Ascending aorta (tissue), 2 donors: ENCODE measurements at places on chromosomes 4 and X.

DNA sequence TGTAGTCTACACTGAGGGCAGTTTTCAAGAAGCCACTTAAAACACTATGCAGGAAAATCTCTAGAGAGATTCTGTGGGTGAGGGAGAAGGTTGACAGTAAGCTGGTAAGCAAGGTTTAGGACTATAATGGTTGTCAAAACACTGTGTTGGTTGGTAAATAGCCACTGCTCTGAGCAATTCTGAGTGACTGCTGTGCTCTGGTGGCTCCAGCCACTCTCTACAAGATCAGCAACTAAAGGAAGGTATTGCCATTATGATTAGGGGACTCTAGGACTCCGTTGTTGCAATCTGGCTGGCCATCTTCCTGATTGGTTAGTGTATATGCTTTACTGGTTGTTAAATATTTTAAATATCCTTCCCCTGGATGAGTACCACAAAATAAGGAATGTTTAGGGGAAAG is 5.5 kb upstream of the FAM47E start:
- DNase-seq = no peak

DNA sequence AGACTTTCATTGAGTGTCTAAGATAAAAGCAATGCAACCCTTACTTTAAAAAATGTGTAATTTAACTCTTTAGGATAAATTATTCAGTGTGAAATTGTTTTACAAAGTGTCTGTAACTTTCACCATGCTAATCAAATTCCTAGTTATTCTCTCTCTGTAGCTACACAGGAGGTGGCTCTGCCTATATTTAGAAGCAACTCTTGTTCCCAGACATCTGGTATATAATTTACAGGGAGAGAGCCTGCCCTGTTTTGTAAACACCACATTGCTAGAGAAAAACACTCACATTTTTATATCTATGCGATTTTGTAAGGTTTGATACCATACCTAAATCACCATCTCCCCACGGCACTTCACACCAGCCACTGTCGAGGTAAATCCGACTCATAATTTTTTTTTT is 35.5 kb upstream of the SPATA4 start:
- DNase-seq = no peak

- DNase-seq = no peak
These were observed 8.4 kb downstream of the BTK start for GRCh38 chrX:101377547-101377946.

DNA sequence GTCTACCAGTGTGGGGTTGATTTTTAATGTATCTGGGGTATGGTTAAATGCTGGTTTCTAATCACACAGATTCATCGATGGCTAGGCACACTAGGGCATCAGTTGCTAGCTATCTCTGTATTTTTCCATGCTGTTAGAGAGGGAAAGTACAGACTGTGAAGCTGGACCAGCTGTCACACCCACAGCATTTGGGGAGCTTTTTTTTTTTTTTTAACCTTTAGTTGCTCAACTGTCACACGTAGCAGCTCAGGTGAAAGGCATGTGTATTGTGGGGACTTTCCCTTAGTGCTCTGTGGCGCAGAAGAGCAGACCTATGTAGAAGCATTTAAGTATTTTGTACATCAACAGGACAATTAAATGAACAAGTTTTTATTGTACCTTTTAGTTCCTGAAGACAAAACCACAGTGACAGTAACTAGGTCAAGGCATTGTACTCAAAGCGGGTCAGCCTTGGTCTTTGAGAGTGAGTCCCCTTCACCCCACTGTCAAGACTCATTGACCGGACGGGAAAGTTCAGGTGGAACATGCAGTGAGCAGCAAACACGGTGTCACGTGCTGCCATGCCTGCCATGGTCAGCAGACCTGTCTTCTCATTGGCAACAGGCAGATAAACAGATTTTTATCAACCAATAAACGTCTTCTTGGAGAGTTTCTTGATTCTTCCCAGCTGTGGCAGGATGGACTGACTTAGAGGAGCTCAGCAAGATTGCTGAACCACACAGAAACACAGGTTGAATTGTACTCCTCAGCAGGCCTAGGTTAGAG is 65.3 kb downstream of the CASP3 start:
- no peak for DNase-seq

DNA sequence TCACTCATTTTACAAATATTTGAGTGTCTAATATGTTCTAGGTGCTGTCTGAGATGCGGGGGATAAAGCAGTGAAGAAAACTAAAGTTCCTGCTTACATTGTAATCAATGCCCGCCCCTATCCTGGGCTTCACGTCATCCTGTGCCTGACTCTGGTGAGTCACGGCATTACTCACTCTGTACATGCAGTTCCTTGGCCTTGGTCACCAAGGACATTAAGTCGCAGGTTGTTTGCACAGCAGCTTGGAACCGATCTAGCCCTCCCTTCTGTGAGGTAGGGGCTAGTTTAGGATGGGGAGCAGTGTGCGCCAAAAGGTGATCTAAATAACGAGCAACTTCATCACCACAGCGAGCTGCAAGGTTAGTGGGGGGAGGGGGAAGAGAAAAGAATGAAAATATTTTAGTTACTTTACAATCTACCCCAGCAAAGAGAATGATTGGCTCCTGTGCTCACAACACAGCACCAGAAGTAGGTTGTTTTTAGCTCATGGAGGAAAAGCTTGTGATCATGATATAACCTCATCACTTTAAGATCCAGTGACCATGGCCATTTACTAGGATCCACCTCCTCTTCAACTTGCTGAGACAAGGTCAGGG is 48.0 kb upstream of the HDAC8 start:
- DNase-seq = peak; percentile 42

DNA sequence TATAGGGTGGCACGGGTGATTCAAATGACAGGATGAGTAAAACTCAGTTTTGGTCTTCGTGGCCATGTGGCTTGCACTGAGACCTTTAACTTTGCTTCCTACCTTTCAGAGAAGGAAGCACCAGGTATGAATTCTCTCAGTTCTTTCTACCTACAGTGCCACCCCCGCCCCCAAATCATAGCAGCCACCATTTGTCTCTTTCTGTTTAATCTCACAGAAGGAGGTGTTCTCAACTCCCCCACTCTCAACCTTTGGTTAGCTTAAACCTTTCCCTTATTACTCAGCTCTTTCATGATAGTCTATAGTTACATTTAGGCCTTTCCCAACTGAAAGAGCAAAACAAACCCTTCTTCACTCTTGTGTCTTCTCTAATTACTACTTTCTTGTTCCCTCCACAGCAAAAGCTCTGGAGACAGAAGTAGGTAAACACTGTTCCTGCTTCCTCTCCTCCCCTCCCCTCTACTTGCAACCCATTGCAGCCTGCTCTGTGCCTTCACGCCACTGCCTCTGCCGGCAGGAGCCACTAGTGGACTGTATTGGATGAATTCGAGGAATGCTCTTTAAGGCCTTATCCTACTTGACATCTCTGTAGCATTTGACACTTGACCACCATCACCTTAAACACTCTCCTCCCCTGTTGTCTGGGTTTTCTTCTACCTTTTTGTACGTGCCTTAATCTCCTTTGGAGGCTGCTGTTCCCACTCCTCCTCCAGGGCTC is 123.7 kb downstream of the AFF1 start:
- no peak for DNase-seq

GRCh38 chrX:154096140-154097002 is 1.1 kb downstream of the MECP2 start:
- DNase-seq = no peak

DNA sequence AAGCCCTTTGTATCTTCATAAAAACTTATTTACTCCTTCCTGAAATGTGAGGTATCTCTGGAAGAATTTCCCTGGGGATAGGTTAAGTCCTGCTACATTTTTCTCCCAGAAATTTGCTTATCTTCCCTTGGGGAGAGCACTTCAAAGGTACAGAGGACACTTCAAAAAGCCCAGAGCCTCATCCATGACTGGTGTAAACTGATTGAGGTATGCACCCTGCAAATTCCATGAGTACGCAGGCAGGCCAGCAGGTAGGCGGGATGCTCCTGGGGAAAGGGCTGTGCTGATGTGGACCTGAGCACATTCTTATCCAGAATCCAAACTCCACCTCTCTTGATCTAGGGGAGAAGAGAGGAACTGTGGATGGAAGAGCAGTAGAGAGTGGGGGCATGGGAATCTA is 26.3 kb upstream of the RASGEF1B start:
- no peak for DNase-seq

GRCh38 chr4:156999175-156999517 is 27.5 kb upstream of the PDGFC start:
- DNase-seq = no peak

DNA sequence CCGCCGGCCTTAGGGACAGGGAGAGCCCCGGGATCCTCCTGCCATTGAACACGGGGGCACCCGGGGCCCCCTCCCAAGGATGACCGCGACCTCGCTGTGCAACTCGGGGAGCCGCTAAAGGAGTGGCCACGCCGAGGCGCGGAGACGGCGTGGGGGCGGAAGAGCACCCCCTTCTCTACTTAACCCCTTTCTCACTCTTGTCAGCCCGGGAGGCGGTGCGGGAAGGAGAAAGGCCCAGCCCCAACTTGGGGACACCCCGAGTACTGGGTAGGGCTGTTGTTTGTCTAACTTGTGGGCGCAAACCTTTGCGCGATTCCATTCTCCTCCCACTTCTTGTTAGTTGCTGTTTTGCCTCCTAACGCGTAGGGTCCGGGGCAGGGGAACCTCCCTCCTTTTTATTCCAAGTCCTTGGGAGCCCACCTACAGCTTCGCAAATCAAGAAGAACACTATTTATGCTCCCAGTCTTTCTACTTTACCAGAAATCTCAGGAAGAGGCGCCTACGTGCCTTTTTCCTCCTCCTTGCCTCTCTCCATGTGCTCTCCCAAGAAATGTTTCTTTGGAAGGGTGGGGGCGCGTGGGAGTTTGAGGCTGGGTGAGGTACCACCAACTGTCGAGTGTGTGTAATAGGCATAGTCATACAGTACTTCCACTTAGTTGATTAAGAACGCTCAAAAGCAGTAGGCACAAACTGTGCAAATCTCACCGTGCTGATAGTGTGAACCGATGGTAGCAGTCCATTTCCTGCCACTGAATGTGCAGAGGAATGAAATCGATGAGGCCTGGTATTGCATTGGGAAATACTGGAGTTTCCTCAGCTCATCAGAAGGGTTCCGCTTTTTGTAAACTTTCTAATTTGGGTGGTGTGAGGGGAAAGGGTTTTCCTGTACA is 813 bp downstream of the DIAPH2 start:
- no peak for DNase-seq
